ENCODE measurements at places on chromosomes 11 and 22.

- DNase-seq: no peak
Measured at GRCh38 chr11:47991266-47991830, 11.0 kb downstream of the PTPRJ start.

DNA sequence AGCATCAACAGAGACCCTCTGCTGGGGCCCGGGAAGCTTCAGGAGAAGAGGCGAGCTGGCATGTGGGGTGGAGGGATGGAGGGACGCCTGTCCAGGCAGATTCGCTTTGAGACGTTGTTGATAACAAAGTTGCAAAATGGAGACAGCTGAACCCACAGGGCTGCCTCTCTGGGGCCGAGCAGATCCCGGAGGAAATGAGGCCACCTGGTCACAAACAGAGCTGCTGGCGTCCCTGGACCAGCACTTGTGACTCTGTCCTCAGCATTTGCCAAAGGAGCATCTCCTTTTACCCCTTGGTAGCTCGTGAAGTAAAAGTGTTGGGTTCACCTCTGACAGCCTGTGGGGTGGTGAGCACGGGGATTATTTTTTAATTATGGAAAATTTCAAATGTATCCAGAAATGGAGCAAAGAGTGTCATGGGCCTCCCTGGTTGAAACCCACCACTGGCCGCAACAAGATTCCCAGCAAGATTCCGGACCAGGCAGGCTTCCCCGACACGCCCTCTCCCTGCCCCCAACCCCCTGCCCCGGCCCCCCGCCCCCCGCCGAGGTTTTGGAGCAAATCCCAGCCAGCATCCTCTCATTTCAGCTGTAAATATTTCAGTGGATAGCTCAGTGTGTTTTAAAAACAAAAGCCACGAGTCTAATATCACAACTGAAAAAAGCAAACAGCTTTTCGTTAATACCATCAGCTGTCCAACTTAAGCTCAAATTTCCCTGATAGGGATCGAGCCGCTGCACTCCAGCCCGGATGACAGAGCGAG, 20.3 kb downstream of the GRAMD4 start:
- DNase-seq: no peak

GRCh38 chr11:32161293-32161692, 70.4 kb downstream of the RCN1 start:
- no peak for DNase-seq

GRCh38 chr11:47104261-47104950, 72.3 kb downstream of the ARFGAP2 start:
- DNase-seq: no peak

DNA sequence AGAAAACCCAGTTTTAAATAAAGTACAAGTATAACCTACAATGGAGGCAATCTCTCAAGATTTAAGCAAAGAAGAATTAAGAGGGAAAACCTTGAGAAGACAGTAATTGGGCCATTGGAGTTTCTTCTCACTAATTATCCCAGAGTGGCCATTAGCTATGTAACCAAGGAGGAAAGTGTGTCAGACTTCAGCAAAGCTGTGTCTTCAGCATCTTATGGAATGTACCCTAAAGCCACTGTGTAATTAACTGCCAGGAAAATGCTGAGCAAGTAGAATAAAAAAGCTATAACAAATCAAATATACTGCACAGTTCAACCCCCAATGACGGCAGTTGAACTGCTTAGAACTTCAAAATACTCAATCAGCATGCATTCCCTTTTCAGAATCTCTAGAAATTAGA, 261.6 kb downstream of the TTC28 start:
- DNase-seq: no peak

DNA sequence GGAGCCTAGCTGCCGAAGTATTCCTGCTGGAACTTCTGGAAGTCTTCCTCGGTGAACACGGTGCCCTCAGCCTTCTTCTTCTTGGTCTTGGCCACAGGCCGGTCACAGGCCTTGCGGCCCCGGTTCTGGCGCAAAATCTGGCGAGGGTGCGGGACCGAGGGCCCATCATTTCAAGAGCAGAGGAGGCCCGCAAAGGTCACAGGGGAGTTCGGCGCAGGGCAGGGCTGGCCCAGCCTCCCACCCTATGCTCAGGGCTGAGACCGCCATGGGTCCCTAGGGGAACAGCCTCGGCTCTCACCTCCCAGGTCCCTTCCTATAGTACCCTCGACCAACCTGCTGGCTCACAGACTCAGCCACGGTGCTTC, 3.1 kb downstream of the RPS19BP1 start:
- no peak for DNase-seq

DNA sequence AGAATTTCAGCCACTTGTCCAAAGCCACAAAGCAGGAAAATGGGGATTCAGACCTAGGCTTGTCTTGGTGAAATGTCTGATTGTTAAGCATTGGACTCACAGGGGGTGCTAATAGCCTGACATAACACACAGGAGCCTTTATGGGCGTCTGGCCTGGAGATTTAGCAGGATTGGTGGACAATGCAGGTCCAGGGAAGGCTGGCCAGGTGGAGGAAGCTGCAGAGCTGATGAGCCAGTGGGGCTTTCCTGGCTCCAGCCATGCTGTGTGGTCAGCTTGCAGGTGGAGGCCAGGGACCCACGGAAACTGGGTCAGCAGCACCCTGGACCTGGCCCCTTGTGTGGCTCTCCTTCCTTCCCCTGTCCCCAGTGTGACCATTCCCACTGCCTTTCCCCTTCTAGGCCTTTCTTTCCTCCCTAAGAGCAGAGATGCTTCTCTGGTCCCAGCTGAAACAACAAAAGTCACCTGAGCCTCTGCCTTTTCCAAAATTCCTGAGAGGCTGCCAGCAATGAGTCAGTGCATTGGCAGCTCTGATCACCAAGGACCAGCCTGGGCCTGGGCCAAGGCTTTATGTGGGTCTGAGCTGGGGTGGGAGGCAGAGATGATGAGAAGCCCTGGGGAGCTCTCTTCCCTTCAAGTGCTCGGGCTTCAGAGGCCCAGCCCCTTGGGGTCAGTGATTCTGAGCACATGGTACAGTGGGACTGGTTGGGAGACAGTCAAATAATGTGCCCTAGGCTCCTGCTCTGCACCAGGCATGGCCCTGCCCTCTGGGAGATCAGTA, 85.2 kb downstream of the CCDC81 start:
- no peak for DNase-seq

Measured in CD8-positive, alpha-beta T cell (primary cell).